Renal cortical epithelial cell (primary cell): ENCODE measurements at places on chromosomes 2 and 18. TPM values are rescaled to one million over a fixed set of nuclear protein-coding genes. Genes with fewer than 3 reads are reported as not detected.

Gene UGT1A5
- 0.35 and 3.8 TPM in 2 replicates for total RNA-seq

Gene ALPI
- total RNA-seq, result not detected in 2 replicates

Gene ZNF521
- total RNA-seq, result under 0.01 and 1.3 TPM in 2 replicates

Gene LOXHD1
- not detected in 2 replicates for total RNA-seq

Gene RTKN
- total RNA-seq, result 60.8 TPM in 2 replicates

Gene ANKAR
- total RNA-seq, result 7.1 and 7.6 TPM in 2 replicates

Gene DOK6
- 0.17 and 2.3 TPM in 2 replicates for total RNA-seq

Gene TEX44
- total RNA-seq, result not detected in 2 replicates

Gene SCRN3
- total RNA-seq, result 26.7 and 42.4 TPM in 2 replicates

Gene G6PC2
- not detected in 2 replicates for total RNA-seq

Gene SF3B6
- 133 and 207 TPM in 2 replicates for total RNA-seq

Gene ICOS
- not detected in 2 replicates for total RNA-seq

Gene FOXI3
- not detected in 2 replicates for total RNA-seq

Gene VIT
- 0.15 and 0.52 TPM in 2 replicates for total RNA-seq

Gene SERPINB8
- 20.9 and 30.9 TPM in 2 replicates for total RNA-seq

Gene SERPINB12
- not detected in 2 replicates for total RNA-seq

Gene MSTN
- total RNA-seq, result 0.15 TPM in 1 of 2 replicates, not detected in the other

Gene RNF144A
- 1.8 and 2.6 TPM in 2 replicates for total RNA-seq

Gene CIB4
- total RNA-seq, result not detected in 2 replicates

Gene ANKRD53
- total RNA-seq, result 0.30 TPM in 1 of 2 replicates, not detected in the other

Gene CERKL
- 0.17 and 1.2 TPM in 2 replicates for total RNA-seq

Gene SALL3
- total RNA-seq, result 0.17 and 0.94 TPM in 2 replicates

Gene SLC9A4
- total RNA-seq, result 0.40 and 7.6 TPM in 2 replicates

Gene SERPINB13
- not detected in 2 replicates for total RNA-seq

Gene RBKS
- 10.0 and 12.5 TPM in 2 replicates for total RNA-seq

Gene DLGAP1
- total RNA-seq, result 1.7 and 7.2 TPM in 2 replicates

Gene GATA6
- total RNA-seq, result 0.35 and 0.45 TPM in 2 replicates

Gene B4GALT6
- total RNA-seq, result 6.4 and 6.9 TPM in 2 replicates

Gene RAPH1
- total RNA-seq, result 20.7 and 43.3 TPM in 2 replicates

Gene RBM44
- total RNA-seq, result 0.30 and 0.35 TPM in 2 replicates

Gene SERPINB11
- not detected in 2 replicates for total RNA-seq

Gene RBM43
- 3.6 and 10.4 TPM in 2 replicates for total RNA-seq

Gene SULT1C3
- total RNA-seq, result not detected in 2 replicates

Gene CYP26B1
- total RNA-seq, result 0.10 TPM in 1 of 2 replicates, not detected in the other

Gene SULT1C4
- 37.2 and 47.7 TPM in 2 replicates for total RNA-seq

Gene FRZB
- total RNA-seq, result not detected in 2 replicates

Gene CFAP210
- 0.25 TPM in 1 of 2 replicates, not detected in the other for total RNA-seq
